ENCODE measurements at places on chromosomes 5 and 9. TPM values are rescaled to one million over a fixed set of nuclear protein-coding genes. Genes with fewer than 3 reads are reported as not detected.

ERCC6L2 gene
- 41.1 TPM for total RNA-seq

MARCOL gene
- total RNA-seq = not detected

STING1 gene
- 0.20 TPM for total RNA-seq

DMRT3 gene
- total RNA-seq = not detected

MAMDC2 gene
- 0.44 TPM for total RNA-seq

GPX3 gene
- 54.4 TPM for total RNA-seq

SNCB gene
- 0.53 TPM for total RNA-seq

ACOT12 gene
- not detected for total RNA-seq

ALDH7A1 gene
- total RNA-seq = 124 TPM

HK3 gene
- total RNA-seq = not detected

FST gene
- 60.9 TPM for total RNA-seq

ADGRV1 gene
- 86.0 TPM for total RNA-seq

LHX6 gene
- total RNA-seq = not detected

ADAMTS16 gene
- 0.77 TPM for total RNA-seq

C5orf52 gene
- total RNA-seq = not detected

TEX48 gene
- not detected for total RNA-seq

GRXCR2 gene
- total RNA-seq = not detected

PCDHGA1 gene
- 1.8 TPM for total RNA-seq

TSSK1B gene
- total RNA-seq = not detected
